Kidney epithelial cell (primary cell): ENCODE measurements at places on chromosomes 2 and 18.
A peak's percentile ranks its signal among the peaks of the same experiment; 100 is the strongest.

GRCh38 chr2:26970244-26970927 is at the start of gene MAPRE3:
Gene MAPRE3, plus strand, starts transcription at chr2:26970637. Its CDS starts 51,582 bp downstream, at chr2:27022219.
- no peak for DNase-seq

DNA sequence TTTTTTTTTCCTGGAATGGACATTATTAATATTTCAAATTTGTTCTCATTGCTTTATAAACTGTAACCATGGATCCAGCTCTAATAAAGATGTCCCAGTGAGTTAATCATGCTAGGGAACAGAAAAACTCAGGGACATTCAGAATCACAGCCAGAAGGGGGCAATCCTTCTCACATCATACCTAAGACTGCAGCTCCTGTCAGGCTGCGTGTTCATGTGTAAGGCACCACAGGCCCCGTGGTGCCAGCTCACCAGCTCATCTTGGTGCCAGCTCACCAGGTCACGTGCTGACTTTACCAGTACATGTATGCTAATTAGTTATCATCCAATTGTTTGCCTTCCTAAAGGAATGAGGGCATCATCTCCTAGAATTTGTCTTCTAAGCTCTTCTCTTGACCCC is 84.7 kb upstream of the NEDD4L start:
- peak; percentile 19 for DNase-seq

GRCh38 chr18:27922780-27923179 is 254.2 kb downstream of the CDH2 start:
- DNase-seq, result no peak

GRCh38 chr2:145600811-145601210 is 1080.9 kb upstream of the ZEB2 start:
- no peak for DNase-seq

GRCh38 chr18:24982831-24983230 is 369.1 kb downstream of the ZNF521 start:
- no peak for DNase-seq

DNA sequence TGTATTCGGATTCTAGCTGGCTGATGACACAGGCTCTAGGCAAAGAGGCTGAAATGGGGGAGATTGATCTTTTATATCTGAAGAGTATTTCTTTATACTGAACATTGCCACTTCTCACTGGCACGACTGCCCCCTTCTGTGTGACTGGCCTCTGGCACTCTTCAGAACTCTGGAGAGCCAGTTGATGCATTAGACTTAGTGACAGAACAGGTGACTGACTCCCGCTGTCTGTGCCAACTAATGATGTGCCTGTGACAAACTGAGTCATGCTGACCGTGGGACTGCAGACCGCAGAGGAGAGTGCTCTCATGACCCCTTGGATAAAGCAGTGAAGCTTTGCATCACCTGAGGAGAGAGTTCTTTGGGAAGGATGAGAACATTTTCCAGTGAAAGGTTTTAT is 14.4 kb downstream of the MGAT5 start:
- DNase-seq, result no peak

DNA sequence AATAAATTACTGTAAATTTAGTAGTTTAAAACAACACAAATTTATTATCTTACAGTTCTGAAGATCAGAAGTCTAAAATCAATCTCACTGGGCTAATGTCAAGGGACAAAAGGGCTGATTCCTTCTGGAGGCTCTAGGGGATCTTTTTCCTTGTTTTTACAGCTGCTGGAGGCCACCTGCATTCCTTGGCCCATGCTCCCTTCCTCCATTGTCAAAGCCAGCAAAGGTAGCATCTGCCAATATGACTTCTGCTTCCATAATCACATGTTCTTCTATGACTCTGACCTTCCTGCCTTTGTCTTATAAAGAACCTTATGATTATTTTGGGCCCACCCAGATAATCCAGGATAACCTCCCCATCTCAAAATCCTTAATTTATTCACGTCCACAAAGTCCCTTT is 46.0 kb upstream of the FAM136A start:
- DNase-seq, result no peak

DNA sequence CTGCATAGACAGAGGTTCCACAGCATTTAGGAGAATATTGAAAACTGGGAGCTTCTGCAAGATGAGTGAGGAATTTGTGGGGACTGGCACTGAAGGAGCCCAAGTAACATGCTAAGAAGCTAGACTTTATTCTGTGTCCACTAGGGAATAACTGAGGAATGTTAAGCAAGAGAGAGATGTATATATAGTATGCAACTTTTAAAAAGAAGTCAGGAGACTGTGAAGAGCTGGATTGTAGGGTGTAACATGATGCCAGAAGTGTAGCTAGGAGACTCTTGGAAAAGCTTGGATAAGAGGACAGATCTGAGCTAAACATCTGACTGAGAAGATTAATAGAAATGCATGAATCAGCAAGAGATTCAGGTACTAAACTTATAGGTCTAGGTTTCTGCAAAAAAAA is 270.6 kb upstream of the MMADHC start:
- no peak for DNase-seq

GRCh38 chr2:201890453-201890852 is 84.1 kb downstream of the CDK15 start:
- no peak for DNase-seq

DNA sequence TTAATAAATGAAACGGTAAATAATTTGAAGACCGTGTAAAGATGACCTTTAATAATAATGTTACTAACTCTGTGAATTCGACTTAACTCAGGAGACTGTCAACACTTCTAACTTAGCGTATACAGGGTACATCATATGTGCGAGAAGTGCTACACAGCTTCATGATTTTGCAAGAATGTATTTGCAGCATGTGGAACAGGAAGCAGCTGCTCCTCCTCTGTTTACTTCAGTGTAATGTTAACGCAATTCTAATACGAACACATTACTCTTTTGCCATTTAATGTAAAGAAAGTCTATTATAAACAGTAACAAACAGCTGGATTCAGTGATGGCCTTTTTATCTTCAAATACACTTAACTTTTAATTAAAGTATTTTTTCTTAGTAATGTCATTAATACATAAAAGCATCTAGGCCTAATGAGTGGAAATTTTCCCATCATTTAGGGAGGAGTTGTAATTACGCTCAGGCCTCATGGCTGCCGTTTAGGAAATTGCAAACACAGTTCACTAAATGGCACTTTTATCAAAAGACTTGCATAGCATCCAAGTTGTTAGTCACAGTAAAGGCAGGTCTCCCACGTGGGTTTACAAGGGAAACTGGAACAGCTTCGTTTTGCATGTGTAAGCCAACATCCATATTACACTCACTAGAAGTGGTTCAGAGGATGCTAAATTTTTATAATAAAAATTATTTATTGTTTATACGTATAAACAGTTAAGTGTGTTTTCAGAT is 635.7 kb downstream of the FBXO15 start:
- no peak for DNase-seq

DNA sequence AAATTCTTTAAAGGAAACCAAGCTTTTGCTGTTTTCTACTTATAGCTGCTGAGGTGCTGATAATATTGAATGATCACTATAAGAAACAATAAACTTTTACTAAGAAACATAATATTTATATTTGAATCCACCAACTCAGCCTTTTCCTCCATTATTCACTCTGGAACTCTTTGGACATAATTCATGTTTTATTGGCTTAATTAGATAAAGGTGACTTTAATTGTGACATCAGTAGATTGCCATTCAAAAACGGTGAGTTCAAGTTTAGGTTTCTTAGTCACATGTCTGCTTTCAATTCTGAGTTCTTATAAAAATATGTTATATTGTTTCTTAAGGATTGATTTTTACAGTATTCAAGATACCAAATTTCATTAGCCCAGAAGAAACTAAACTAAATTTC is 24.0 kb downstream of the CCDC85A start:
- no peak for DNase-seq

- no peak for DNase-seq
Observed at GRCh38 chr2:99656994-99657393, 167.2 kb upstream of the REV1 start.

GRCh38 chr2:171383134-171383533 is 50.7 kb downstream of the METTL8 start:
- no peak for DNase-seq

GRCh38 chr2:890214-890613 is 60.4 kb upstream of the SNTG2 start:
- DNase-seq, result no peak

GRCh38 chr2:150479075-150479915 is 8.2 kb downstream of the RND3 start:
- DNase-seq, result no peak

DNA sequence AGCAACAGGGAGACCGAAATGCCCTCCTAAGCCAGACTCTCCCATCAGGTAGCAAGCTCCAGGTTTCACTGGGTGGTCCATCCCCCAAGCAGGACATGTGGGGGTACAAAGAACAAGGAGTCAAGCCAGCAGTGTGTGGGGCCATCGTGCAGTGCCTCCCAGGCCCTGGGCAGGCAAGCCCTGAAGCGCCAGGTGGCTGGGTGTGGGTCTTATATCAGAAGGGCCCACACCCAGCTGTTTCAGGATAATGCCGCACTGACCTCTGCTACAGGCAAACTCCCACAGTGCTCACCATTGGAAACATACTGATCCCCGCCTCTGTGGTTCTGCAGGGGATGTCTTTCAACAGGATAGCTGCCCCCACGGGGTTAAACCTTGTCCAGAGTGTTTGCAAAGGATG is 174.2 kb upstream of the SMAD2 start:
- DNase-seq, result no peak

DNA sequence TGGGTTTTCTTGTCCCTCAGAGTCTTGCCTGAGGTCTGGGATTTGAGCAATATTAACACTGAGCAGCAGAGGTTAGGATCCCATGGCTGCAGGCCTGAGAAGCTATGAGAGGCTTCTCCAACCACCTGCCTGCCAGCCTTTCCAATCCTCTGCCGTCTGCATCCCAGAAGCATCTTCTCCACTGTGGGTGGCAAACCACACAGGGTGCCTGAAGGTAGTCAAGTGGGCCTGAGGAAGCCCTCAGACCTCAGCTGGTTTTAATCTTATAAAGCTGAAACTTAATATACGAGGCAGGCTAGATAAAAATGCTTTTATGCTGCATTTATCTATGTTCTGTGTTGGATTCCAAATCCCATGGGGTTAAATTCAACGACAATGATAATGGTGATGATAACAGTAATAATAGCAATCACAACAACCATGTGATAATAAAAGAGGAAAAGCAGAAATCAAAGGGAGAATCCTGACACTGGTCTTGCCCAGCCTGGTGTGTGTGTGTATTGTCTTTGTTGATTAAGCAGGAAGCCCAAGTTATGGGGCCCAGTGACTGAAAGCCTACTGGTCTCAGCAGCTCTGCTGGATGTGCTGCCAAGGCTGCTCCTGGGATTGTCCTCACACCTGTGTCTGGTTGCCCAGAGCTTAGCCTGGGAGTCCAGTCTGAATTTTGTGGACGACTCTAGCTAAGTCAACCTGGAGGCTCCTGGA is 59.7 kb upstream of the LDAH start:
- DNase-seq, result no peak

- no peak for DNase-seq
Observed at GRCh38 chr2:235391921-235392615, 101.8 kb upstream of the AGAP1 start.

- no peak for DNase-seq
Observed at GRCh38 chr2:130726614-130727180, 2.2 kb upstream of the GPR148 start.

- DNase-seq, result no peak
Observed at GRCh38 chr18:22207021-22207758, 37.8 kb downstream of the GATA6 start.

DNA sequence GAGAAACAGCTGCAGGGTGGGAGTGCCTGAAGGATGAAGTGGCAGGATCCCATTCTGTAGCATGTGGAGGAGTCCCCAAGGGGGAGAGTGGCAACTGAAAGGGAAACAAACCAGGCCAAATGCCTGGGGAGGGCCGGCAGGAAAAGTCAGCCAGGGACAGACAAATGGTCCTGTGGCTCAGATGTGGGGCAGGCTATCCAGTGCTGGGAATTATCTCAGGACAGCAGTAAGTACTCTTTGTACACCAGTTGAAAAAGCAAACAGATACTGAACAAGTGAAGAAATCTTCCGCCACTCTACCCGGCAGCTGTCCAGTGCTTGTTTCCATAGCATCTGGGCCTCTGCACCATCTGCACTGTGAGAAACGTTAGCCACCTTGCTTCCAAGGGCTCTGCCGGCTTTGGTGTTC is 408.9 kb downstream of the LRATD1 start:
- no peak for DNase-seq

GRCh38 chr2:181563101-181563692 is 93.7 kb downstream of the CERKL start:
- no peak for DNase-seq

DNA sequence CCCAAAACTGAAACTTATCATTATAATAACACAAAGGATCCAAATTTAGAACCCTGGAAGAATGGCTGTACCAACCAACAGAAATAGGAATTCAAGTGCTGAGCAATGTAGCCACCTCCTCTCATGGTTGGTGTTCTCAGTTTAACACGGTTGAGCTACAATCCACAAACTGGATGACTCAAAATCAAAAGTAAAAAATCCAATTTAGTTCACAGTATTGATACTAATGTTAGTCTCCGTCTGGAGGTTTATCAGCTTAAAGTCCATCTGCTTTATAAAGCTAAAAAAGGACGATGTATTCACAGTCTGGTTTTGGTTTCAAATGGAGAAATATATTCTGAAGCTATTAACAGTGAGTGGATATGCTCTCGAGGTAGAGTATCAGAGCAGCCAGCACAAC is 40.5 kb downstream of the CNTNAP5 start:
- no peak for DNase-seq

DNA sequence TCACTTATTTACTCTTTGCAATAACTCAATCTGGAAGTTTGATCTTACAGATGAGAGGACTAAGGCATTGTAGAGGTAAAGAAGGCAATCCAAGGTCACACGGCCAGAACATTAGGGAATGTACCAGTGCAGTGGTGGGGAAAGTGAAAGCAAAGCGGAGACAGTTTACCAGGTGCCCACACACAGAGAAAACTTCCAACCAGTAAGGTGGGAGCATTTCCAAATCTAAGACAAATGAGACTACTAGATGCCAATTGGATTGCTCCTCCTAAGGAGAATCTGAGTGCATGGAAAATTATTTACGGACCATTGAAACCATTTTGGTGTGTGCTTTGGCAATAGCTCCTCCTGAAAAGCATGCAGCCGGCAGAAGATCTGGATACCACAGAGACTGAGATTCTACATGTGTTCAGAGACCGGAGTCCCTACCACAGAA is 34.9 kb downstream of the SLC20A1 start:
- DNase-seq, result no peak

DNA sequence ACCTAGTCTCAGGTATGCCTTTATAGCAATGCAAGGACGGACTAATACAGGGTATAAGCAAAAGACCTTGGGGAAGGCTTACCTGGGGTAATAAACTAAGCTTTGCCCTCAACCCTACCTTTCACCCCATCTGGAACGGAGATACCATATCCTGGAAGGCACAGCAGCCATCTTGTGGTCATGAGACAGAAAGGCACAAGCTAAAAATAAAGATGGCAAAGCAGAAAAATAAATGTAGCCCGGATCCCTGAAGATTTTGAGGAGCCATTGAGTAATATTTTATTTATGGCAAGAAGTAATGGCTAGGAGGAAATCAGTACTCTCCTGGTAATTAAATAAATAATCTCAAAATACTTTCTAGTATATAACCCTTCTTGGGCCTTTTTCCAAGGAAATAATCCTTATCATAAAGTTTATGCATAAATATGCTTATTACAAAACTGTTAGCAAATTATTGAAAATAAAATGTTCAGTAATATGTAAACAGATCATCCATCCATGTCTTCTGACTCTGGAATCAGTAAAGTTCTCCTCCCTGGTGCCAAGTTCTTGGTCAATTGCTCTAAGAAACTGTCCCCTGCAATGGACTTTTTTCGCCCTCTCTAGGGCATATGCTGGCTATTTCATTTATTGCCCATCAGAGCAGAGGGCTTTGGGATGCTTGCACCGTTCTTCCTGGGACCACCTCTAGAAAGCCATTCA is 198.7 kb downstream of the SPP2 start:
- no peak for DNase-seq
